Dermis microvascular lymphatic vessel endothelial cell (primary cell): ENCODE measurements at places on chromosomes 2 and 18. TPM values are rescaled to one million over a fixed set of nuclear protein-coding genes. Genes with fewer than 3 reads are reported as not detected.

GRCh38 chr2:45470531-45470930, 140.5 kb downstream of the SRBD1 start:
- no peak for DNase-seq

The RBM44 gene
- 0.26 and 0.38 TPM in 2 replicates for total RNA-seq

- DNase-seq = peak; percentile 8
Observed at GRCh38 chr2:144988591-144988990, 468.7 kb upstream of the ZEB2 start.

The GRHL1 gene
- total RNA-seq = 0.26 and 0.76 TPM in 2 replicates
